Activated T-cell treated with anti-CD3 and anti-CD28 coated beads for 24 hours (primary cell): ENCODE measurements at places on chromosomes 2 and 18.
A peak's percentile ranks its signal among the peaks of the same experiment; 100 is the strongest.

DNA sequence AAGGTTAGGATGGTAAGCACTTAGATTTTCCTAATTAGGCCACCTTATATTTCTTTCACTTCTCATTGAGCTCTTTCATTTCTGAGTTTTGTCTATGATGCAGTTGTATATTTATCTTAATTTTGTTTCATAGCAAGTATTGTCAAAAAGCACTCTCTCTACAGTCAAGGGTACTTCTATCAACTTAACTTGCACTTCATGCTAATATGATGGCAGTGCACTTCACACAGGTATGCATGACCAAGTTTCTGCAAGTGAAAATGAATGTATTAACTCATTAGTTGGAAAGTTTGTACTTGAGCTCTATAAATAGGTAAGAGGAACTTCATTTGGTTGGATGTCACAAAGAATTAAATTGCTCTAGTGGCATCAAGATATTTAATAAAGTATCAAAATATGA lies 51.5 kb upstream of the CDH19 start:
- DNase-seq = no peak

GRCh38 chr18:79871481-79872091 lies 73.8 kb downstream of the KCNG2 start:
- no peak for DNase-seq

DNA sequence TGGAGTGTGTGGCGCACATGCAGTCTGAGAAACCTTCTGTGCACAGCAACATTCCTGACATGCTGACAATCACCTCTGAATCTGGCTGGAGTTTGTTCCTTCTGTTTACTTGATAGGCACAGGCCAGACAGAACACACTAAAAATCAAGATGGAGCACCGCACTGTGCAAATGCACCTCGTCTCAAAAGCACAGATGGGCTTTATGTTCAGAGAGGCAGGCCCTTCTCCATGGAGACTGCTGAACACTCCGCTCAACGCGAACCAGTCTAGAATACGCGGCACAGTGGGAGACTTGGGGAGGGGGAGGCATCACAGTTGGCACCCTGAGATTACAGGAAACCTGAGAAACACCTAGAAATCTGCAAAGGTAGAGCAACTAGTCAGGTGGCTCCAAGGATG lies 58.4 kb upstream of the DNMT3A start:
- no peak for DNase-seq

GRCh38 chr2:191691016-191691735 lies 13.2 kb downstream of the NABP1 start:
- DNase-seq = peak; percentile 44

DNA sequence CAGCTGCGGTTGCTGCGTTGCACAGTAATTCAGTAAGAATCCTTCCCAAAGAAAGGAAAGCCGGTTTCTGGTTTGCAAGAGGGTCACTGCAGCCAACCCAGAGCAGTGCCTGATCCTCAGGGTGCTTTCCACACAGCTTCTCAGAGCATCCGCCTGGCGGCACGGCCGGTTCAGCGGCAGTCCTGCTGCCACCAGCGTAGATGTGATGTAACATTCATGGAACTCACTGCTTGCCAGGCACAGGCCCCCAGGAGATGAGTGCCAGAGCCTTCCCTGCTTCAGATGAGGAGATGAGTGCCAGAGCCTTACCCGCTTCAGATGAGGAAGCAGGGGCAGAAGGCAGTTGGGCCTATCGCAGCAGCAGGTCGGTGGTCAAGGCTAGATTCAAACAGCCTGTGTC lies 230.2 kb downstream of the GBX2 start:
- DNase-seq = no peak

DNA sequence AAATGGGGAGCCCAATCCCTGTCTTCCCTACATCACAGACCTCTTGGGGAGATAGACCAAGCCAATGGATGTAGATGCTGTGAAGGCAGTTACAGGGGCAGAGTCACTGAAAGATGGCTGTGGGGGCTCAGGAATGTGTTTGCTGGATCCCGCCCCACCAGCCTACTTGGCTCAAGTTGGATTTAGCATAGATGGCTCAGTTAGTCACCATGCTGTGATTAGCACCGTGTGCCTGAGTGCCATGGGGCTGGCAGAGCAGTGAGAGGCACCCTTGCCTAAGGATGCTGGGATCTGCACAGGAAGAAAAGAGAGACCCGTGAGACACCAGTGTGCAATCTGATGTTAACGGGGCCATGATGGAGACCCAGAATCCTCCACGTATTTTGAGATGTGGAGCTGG lies 228.3 kb downstream of the DYSF start:
- no peak for DNase-seq

GRCh38 chr2:72985136-72985535 lies 67.8 kb downstream of the EMX1 start:
- DNase-seq = no peak

DNA sequence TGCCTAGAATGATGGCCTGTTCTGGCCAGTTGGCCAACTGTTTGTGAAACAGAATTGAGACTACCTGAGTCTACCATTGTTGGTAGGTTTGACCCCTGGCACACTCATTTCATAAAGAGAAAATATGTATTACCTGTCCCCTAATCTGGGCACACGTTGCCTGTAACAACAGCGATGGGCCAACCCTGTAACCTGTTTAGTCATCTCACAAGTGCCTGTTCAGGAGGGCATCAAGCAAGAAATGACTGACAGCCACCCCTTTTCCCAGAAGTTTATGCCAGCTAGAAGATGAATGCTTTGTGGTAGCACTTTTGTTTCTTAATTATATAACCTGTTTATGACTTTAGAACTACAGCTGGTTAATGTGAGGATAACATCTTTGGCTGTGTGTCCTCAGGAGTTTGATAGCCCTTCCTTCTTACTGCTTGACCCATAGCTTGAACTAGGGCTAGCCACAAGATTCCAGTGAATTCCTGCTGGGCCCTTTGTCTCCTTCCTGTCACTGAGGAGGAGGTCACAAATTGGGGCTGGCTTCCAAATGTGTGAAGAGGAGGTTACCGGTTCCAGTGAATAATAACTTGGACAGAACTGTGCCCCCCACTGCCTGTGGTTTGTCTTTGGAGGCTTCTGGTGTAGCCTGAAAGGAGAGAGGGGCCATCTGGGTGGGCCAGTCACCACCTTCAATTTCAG lies 273.9 kb upstream of the EPAS1 start:
- DNase-seq = no peak

GRCh38 chr18:76765649-76766048 lies 56.7 kb upstream of the ZNF236 start:
- no peak for DNase-seq
